ENCODE measurements at places on chromosomes 2 and 18.
A peak's percentile ranks its signal among the peaks of the same experiment; 100 is the strongest.

DNA sequence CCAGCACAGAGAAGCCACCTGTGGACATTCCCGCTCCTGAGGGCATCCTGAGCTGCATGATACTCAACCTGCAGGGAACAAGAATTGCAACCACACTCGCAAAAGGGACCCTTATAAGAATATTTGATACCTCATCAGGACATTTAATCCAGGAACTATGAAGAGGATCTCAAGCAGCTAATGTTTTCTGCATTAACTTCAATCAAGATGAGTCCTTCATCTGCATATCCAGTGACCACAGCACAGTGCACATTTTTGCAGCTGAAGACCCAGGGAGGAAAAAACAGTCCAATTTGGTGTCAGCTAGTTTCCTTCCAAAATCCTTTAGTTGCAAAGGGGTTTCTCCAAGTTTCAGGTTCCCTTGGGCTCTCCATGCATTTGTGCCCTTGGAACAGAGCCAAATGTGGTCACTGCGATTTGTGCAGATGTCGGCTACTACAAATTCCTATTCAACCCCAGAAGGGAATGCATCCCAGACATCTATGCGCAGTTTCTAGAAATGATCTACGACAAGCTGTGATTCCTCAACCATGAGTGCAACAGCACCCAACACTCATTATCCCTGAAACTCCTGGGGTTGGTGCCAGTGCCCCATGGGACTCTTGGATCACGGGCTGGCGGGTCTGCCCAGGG lies 23.3 kb upstream of the FHOD3 start:
- no peak for DNase-seq

DNA sequence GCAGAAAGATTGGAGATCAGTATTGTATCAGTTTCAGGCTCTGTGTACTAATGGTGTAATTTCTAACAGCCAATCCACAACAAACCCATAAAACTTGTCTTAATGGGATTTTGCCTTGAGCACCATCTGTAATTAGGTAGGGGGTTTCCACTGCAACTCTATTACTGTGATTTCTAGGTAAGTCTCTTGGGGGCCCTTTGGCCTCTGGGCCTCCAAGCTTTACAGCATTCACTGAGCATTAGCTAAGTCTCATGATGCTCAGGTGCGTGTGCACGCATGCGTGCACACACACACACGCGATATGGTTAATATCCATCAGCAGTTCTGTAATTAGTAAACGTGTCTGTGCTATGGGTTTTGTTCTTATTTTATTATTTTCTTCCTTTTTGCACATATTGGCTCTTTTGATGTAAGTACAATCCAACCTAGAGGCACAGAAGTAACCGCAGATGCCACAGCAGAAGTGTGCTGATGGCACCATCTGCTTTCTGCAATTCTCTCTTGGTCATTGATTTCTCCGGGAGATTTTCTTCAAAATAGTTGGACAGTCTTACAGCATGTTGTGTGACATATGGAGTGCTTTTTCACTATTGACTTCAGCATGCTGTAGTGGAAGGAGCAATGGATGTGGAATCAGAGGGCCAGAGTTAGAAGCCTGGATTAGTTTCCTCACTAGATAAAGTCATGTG lies 592.0 kb downstream of the LRRTM4 start:
- DNase-seq: no peak

- DNase-seq: no peak
Observed at GRCh38 chr2:73897934-73898333, 5.1 kb downstream of the ACTG2 start.

DNA sequence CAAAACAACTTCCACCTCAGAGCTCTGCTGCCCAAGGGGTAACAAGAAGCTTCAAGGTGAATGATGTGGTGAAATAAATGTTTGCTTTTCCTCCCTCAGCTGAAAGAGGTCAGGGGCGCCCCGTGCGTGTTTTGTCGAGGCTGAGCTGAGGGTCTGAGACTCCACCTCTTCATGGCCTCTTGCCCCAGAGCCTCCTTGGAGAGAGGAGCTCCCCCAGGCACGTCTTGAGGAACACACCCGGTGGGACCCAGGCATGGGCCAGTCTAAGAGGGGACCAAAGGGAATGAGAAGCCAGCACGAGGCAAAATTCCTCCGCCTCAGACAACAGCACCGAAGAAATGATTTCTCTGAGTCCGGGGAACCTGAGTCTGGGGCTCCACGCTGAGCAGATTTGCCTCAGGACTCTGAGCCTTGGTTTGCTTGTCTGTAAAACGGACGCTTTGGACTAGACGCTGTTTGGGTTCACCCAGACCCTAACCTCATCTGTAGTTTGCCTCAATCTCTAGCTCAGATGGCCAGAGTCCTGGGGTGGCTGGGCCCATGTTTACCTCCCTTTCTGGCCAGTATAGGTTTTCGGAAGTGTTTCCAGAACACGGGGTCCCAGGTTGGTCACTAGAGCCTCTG lies 56.4 kb upstream of the ODC1 start:
- no peak for DNase-seq

DNA sequence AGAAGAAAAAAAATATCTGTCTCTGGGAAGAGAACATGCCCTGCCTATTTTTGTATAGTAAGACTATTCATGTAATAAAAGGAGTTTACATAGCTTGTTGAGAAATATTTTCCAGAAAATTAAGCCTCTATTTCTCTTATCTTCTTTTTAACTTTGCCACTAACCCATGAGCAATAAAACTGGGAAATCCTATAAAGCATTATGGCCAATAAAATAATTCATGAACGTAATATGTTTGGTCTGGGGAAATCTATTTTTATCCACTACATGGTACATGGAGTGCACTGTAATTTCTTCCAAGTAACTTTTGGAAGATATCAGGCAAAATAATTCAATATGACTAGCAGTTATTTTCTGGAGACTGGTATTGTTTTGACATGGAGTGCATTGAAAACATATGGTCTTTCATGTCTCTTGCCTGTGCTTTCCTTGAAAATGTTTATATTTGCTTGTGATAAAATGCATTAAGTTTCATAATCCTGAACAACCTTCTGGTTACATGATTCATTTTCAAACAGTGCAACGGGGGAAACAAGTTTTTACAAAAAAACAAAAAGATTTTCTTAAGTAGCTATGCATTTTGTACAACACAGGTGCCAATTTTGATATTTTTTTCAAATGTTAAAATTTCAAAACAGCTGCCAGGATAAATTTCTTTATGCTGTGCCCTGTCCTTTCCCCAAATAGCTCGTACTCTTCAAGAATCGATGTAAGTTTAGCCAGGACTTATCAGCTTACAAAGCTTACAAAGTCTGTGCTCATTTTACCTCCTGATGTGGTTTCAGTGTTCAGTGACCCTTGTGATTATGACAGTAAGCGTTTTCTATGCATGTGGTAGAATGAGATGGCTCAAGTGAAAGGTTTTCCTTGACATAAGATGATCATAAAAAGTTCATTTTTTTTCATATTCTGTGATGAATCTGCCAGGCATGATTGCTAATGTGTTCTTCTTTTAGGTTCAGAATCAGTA lies 194.5 kb downstream of the UBE2E3 start:
- DNase-seq: peak; percentile 16

- DNase-seq: no peak
Observed at GRCh38 chr18:59009846-59010245, 129.8 kb upstream of the SEC11C start.

DNA sequence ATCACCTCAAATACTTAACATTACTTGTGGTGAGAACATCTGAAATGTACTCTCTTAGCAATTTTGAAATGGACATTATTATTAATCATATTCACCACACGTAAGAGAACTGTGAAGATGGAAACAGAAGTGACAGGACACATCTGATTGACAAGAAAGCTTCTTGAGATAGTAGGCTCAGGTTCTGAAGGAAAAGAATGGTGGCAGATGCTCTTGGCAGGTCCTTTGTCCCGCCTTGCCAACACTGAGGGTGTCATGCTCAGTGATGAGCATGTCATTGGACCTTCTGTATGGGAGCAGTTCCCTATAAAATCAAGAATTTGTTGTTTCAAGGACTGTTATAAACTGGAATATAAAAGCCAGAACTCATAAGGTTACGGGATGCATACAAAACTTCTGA lies 428.1 kb downstream of the THSD7B start:
- no peak for DNase-seq

GRCh38 chr2:21123473-21124393 lies at the start of gene TDRD15:
TSS of gene TDRD15 (plus strand) at chr2:21123968. CDS start at chr2:21137468, 13,500 bp downstream.
- no peak for DNase-seq

- no peak for DNase-seq
Observed at GRCh38 chr2:56892382-56892781, 708.6 kb downstream of the CCDC85A start.

DNA sequence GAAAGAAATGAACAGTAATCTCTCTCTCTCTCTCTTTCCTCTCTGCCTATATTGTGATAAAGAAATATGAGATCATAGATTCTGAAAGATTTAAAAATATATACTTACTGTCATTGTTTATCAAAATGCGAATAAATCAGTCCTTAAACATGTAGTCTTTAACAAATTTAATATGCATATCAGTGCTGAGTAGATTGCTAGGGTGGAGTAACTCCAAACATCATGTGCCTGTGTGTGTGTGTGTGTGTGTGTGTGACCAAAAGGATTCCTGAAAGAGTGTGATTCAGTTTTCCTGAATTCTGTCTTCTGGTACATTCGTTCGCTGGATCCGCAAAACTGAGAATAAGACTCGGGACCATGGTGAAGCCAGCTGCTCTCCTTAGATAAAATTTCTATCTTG lies 24.0 kb upstream of the DSEL start:
- DNase-seq: no peak

GRCh38 chr18:46148810-46149209 lies 44.6 kb downstream of the HAUS1 start:
- DNase-seq: peak; percentile 54

DNA sequence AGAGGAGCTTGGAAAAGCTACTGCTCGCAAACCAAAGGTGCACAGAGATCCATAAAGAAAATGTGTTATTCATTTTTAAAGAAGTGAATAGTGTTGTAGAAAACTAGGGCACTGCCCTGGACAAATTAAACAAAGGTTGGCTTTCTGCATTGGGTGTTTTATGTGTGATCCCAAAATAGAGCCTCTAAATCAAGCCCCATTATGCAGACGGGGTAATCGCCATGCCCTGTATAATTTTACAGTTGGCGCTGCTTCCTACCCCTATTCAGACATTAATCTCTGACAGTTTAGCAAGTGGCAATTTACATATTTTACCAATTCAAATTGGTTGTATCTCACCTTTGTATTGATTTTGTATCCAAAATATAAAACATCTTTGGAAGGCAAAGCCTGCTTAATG lies 109.1 kb downstream of the PID1 start:
- no peak for DNase-seq

DNA sequence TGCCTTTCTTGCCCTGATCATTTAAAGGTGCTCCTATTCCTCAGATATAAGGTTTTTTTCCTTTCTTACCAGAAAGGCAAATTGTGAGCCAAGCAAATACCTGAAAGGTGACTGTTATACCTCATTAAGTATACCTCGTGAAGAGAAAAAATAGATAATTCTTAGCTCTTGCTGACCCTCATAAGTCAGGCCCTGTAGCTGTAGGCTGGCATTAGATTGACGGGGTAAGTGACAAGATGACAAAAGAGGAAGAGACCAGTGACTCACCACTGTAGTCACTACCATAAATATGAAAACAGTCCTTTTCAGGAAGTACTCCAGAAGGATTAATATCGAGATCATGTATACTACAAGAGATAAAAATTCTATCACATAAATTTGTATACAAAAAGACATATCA lies 104.6 kb downstream of the PTPN4 start:
- DNase-seq: no peak

DNA sequence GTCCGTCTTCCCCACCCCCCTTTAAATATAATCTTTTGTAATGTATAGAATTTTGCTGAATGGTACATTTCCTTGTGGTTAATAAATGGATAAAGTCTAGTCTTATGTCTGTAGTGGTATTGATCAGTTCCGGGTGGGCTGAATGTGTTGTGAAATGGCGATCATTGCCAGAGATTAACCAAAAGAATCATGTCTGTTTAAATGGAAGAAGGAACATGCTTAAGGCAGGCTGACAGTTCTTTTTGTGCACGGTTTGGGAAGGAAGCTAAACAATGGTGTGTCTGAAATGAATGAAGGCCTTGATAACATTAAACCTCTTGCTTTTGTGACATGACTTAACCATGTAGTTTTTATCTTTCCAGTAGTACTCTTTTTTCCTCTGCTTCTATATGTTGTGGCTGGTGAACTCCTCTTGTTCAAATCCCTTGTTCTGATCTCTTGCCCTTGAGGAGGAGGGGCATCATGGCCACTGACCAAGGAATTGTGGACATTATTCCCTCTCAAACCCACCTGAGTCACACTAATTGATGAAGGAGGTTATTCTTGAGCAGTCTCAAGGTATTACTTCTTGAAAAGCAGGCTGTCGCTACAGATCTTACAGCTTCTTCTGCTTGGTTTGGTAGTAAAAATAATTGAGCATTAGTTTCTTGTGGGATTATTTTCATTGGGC lies 1.7 kb downstream of the ACVR2A start:
- DNase-seq: no peak

GRCh38 chr18:77137851-77138250 lies 5.3 kb upstream of the MBP start:
- no peak for DNase-seq

Data from GM20000 (cell line).